ENCODE measurements at places on chromosomes 11 and 22. TPM values are rescaled to one million over a fixed set of nuclear protein-coding genes. Genes with fewer than 3 reads are reported as not detected.

Gene SERHL2
- 1.6 TPM for total RNA-seq

Gene FREY1
- 5.0 TPM for total RNA-seq

Gene ANKK1
- total RNA-seq = 3.3 TPM

Gene TREH
- not detected for total RNA-seq

Gene RIMBP3B
- total RNA-seq = 0.60 TPM

Gene TNNT3
- 17.0 TPM for total RNA-seq

Gene OR10D3
- not detected for total RNA-seq

Gene POU2AF1
- 5.0 TPM for total RNA-seq

Gene PLEKHB1
- total RNA-seq = 50.8 TPM

Gene ST14
- total RNA-seq = 0.49 TPM

Gene ARFGAP2
- total RNA-seq = 145 TPM

Gene PAMR1
- not detected for total RNA-seq

Gene PPFIBP2
- total RNA-seq = 15.3 TPM

Gene PKNOX2
- not detected for total RNA-seq

Gene MMP8
- not detected for total RNA-seq

Gene GPHA2
- total RNA-seq = not detected

Gene DAGLA
- total RNA-seq = 1.6 TPM

Gene TRIM6
- not detected for total RNA-seq

Gene C22orf15
- total RNA-seq = 0.58 TPM

Gene HBD
- not detected for total RNA-seq

Gene C11orf97
- not detected for total RNA-seq

Gene MMP7
- total RNA-seq = 0.60 TPM

Gene SAA2
- total RNA-seq = not detected

Gene P2RY2
- total RNA-seq = not detected

Gene ZBTB16
- total RNA-seq = 13.4 TPM

Gene CATSPER1
- not detected for total RNA-seq

Gene YAP1
- total RNA-seq = 0.63 TPM

Gene HOATZ
- total RNA-seq = not detected

Gene CTNND1
- total RNA-seq = 17.5 TPM

Gene SAA4
- not detected for total RNA-seq

Gene KCNJ1
- not detected for total RNA-seq

Gene OR8D1
- total RNA-seq = not detected

Gene NAALAD2
- total RNA-seq = not detected

Gene SLC5A12
- not detected for total RNA-seq

Gene ARAP1
- 117 TPM for total RNA-seq

Gene LRRC10B
- not detected for total RNA-seq

Measured in T-cell (primary cell).